RKO (cell line): ENCODE measurements at places on chromosomes 3 and 15.

GRCh38 chr15:71753346-71753745, 57.0 kb upstream of the NR2E3 start:
- DNase-seq: no peak

GRCh38 chr3:52144034-52144795, 10.0 kb downstream of the POC1A start:
- DNase-seq: peak; percentile 73

- DNase-seq: no peak
These were observed 81.9 kb upstream of the SLCO2A1 start for GRCh38 chr3:134111616-134112015.

DNA sequence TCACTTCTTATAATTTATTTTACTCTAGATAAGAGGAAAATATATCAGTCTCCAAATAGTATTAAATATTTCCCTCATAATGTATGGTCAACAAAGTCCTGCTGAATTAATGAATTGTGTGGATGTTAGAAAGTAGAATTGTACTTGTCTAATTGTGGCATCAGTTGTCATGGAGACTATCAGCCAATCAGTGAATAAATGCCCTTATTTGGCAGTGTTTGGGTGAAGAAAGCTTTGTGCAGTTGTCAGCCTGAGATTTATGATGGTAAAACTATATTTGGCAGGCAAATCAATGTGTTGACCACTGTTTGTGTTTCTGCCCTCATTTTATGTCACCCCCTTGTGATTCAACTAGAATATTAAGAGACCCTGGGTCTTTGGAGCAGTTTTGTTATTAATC, 293.6 kb upstream of the MDFIC2 start:
- no peak for DNase-seq

DNA sequence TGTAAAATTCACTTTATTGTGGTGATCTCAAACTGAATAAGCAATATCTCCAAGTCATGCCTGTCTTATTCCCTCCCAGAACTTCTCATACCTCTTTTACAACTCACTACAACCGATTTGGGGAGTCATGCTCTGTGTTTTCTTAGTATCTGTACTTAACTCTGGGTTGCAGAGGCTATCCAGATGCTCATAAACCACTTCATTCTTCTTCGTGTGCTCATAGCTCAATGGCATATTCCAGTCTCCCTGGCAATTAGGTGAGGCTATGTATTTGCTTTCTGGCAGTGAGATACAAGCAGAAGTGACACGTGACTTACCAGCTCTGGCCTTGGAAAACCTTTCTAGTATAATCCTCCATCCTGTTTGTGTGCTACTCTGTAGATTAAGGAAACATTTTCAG, 360.9 kb downstream of the ZNF385D start:
- no peak for DNase-seq

- peak; percentile 38 for DNase-seq
These were observed 1.5 kb downstream of the CTDSPL start for GRCh38 chr3:37862903-37863815.

DNA sequence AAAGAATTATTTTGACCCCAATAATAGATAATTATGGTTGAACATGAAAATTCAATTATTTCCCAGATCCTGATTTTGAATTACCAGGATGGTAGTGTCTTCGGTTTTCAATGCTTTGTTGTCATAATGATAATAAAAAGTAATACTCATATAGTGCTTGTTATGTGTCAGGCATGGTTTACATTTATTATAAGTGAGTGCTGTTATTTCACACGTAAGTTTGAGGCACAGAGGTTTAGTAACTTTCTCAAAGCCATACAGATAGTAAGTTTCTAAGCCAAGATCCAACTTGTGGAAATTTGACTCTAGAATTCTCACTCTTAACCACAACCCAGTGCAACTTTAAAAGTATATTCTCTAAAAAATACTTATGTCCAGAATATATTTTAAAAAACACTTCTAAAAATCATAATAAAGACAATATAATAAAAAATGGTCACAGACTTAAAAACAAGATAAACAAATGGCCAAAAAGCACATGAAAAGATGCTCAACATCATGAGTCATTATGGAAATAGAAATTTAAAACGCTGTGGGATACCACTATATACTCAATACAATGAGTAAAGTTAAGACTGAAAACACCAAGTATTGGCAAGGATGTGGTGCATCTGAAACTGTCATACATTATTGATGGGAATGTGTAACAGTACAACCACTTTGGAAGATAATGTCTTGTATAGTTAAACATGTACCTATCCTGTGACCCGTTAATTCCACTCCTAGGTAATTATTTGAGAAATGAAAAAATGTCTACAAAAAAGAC, 45.2 kb downstream of the SPRED1 start:
- DNase-seq: no peak

DNA sequence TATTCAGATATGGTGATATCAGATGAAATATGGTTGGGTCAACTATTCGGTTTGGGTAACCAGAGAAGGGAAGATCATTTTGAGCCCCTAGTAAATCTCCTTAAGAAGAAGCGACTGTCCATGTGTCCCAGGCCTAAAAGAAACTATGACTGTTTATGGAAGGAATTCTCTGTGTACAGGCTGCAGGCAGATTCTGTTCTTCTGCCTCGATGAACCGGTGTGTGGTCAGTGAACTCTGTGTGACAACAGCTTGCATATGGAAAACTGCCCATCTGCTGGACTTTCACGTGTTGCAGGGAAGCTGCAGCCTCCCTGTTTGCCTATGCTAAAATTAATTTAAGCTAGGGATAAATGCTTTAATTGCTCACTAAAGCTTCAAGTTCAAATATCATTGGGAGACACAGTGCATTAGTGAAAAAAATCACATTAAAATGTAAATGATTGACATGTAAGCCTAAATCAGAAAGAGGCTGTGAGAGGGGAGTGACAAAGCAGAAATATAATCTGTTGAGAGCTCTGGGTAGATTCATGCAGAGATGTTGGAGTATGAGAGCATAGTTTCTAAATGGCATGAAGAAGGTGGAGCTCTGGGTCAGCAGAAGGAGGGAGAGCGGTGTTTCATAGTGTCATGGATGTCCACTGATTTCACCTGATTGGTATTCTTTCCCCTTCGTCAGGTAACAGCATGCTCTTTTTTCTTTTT, 65.4 kb upstream of the PFN2 start:
- DNase-seq: no peak

DNA sequence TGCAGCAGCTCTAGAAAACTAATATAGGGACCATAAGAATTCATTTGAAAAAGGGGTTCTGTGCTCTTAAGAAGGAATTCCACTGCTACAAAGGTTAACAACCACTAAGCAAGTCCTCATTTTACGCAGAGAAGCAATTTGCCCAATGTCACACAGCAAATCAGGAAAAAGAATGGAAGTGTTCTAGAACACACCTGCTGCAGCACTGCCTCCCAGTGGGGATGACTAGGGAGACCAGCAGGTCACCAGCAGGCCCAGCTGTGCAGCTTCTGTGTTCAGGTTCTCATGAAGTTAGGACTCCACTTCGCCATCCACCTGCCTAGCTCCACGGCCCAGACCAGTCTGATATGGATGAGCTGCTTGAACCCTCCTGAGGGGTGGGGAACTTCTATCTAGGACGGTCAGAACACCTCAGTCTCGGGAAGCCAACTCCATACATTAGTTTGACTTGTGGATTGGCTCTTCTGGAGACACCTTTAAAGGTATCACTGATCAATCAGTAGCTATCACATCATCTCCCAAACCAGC, 18.6 kb downstream of the POMGNT2 start:
- DNase-seq: no peak

GRCh38 chr15:76844096-76844495, 61.0 kb downstream of the SCAPER start:
- no peak for DNase-seq

GRCh38 chr3:165359005-165359404, 162.8 kb upstream of the SLITRK3 start:
- no peak for DNase-seq

DNA sequence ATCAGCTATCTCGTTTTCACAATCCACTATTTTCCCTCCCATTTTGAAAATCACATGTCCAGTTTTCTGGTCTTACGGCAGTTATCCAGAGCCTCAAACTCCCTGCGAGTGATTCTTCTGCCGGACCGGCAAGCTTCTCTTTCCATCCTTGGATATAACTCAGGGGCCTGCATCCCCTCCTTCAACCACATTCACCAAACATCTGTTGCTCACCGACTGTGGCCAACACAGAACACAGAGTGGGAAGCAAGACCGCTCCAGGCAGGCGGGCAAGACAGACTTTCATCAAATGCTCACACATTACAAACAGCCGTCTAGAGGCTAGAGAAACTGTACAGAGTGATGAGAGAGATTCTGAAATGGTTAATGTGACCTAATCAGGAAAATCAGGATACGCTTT, 7.6 kb upstream of the SLC12A8 start:
- no peak for DNase-seq

DNA sequence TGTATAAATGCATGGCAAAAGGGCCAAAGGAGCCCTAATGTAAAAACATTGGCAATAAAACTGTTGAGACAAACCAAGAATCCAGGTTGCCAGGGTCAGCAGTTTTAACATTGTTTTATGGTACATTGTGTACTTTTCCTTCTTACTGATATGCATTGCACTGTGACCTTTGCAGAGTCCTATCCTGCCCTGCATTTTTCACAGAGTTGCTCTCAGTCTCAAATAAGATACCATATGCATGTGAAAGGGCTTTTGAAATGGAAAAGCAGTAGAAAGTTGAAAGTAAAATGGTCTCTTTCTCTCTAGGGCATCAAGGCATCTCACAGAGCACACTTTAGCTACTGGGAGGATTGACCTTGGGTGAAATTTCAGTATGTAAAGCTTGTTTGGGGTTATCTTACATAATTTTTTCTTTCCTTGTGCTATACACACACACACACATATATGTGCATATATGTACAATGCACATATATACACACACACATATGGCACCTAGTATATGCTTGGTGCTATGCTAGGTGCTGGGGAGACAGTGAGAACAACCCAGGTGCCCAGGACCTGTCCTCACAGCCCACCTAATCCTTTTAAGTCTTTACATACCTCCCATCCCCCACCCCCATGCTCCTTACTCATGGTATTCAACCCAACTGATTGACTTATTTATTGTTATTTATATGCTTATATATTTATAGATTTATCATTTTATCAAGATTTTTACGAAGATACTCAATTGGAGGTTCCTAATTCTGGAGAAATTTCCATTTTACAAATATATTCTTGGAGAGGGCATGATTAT, 1.2 kb upstream of the PPP2R3A start:
- DNase-seq: no peak

DNA sequence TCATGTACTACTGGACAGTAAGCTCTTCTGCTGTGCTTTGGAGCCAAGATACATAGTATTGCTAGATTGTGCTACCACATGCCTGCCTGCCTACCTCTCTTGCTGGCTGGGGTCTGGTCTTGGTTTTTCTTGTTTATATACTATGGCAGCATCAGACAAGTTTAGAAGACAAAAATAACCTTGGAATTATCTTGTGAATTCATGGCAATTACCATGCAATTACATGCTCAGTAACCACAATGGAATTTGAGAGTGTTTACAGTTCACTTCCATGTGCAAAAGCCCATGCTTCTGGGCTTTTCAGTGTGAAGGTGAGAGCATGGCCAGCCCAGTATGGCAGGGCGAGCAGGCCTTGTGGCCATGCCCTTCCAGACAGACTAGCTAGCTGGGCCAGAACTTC, 48.0 kb upstream of the C15orf61 start:
- DNase-seq: no peak

- no peak for DNase-seq
These were observed 76.2 kb downstream of the CRYGS start for GRCh38 chr3:186467969-186468368.

DNA sequence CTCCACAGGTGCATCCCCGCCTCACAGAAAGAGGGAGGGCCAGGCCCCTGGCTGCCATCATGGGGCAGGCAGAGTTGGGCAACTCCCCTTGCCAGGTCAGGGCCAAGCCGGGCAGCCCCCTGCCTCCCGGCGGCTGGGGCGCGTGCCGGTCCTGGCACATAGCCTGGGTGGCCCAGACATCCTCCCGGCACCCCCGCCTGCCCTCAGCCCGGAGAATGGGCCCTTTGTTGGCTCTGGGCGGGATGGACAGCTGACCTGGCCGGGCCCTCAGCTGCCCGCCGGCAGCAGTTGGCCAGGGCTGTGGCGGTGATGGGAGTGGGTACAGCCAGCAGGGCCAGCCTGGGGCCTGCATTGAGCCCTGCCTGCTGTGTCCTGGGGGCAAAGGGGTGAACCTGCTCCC, 16.5 kb downstream of the PLXNA1 start:
- no peak for DNase-seq

GRCh38 chr3:56467801-56468183, 475 bp downstream of the ERC2 start:
- DNase-seq: no peak

DNA sequence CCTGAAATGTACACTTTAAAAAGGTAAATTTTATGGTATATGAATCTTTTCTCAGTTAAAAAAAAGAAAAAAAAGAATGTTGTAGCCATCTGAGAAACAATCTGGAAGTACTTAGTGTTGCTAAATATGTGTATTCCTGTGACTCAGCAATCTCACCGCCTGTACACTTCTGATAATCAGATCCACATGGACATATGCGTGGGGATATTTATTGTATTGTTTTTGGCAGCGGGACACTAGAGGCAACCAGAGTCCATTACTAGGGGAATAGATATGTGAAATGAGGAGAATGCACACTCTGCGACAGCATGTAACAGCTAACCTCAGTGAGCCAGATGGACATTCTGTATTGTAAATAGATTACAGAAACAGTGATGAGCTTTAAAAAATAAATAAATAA, 65.4 kb downstream of the AQP9 start:
- DNase-seq: no peak

DNA sequence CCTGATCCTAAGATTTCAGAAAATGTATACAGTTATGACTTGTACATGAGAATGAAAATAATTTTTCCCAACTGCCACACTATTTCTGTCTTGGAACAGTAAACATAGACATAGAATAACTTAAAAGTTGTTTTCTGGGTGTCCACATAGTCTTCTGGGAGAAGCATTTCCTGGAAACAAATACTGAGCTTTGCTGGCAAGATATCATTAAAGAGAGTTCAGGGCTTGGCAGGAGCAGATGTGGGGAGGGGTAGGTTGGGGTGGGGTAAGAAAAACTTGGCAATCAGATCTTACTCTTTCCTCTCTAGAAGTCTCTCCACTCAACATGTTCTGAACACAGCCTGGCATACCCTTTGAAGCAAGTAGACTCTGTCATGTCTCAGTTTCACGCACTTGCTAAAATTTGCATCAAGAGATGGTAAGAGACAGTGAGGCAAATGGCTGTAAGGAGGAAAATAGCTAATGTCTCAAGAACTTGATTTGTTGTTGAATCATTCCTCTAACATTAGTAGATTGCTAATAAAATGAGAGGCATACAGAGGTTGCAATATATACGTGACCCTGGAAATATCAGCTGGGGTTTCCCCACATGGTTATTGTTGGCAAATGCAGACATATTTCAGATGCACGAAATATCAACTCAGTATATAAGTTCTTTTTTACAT, 27.3 kb upstream of the ABI3BP start:
- DNase-seq: no peak

GRCh38 chr15:25954398-25954797, 91.3 kb upstream of the ATP10A start:
- DNase-seq: no peak

- DNase-seq: peak; percentile 72
These were observed 165.1 kb downstream of the PPM1L start for GRCh38 chr3:160921020-160921635.

- no peak for DNase-seq
These were observed 31.4 kb downstream of the FSD2 start for GRCh38 chr15:82774496-82774895.
